Fibroblast of the aortic adventitia (primary cell): ENCODE measurements at places on chromosomes 11 and 22. TPM values are rescaled to one million over a fixed set of nuclear protein-coding genes. Genes with fewer than 3 reads are reported as not detected.
A peak's percentile ranks its signal among the peaks of the same experiment; 100 is the strongest.

DNA sequence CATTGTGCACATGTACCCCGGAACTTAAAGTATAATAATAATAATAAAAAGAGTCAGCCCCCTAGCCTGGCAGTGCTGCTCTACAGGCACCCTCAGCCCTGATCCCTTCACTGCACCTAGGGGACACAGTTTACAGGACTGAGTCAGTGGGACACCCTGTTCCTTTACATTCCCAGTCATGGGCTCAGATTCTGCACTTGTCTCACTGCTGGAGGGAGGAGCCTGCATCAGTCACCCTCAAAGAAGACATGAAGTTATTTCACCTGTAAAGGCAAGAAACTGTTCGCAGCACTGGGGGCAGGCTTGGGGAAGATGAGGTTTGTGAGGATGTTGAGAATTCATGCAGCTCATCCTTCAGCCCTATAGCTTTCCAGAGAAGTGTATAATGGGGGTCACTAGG lies 50.7 kb upstream of the VPREB1 start:
- no peak for DNase-seq

The ACRV1 gene
- not detected in 2 replicates for total RNA-seq

DNA sequence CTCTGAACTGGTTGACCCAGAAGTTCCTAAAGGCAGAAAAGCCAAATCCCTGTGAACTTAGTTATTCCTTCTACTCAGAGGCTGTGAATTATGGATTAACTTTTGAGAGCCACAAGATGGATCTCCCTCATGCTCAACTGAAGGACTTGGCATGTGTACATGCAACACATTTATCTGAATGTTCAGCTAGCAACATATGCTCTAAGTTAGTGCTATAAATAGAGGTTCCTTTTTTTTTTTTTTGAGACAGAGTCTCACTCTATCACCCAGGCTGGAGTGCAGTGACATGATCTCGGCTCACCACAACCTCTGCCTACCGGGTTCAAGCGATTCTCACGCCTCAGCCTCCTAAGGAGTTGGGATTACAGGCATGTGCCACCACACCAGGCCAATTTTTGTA lies 40.1 kb downstream of the EIF4ENIF1 start:
- no peak for DNase-seq

The GVQW3 gene
- 2.0 and 4.2 TPM in 2 replicates for total RNA-seq

The IGSF9B gene
- 1.7 and 3.2 TPM in 2 replicates for total RNA-seq

The OR52K1 gene
- total RNA-seq, result not detected in 2 replicates

GRCh38 chr11:58934945-58935513 lies 4.3 kb upstream of the GLYATL1 start:
- no peak for DNase-seq

The NUMA1 gene
- total RNA-seq, result 134 and 196 TPM in 2 replicates

DNA sequence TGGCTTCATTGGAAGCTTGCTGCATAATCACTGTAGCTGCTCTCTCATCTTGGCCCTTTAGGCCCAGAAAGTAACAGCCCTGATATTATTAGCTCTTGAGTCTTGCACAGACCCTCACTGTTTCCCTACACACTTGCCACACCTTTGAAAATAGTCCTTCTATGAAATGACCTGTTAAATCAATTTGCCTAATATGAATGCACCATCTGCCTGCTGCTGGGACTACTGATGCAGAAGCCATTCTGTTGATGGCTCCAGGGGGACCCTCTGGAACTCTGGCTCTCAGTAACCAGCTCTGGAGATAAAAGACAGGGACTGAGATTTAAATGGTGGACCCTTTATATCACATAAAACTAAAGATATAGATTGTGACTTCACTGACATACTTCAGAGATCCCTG lies 14.7 kb upstream of the AMPD3 start:
- DNase-seq, result no peak

GRCh38 chr22:37230673-37231405 lies 13.2 kb downstream of the RAC2 start:
- DNase-seq, result no peak

- DNase-seq, result no peak
Observed at GRCh38 chr11:130840679-130841078, 75.6 kb downstream of the SNX19 start.

The CCDC89 gene
- total RNA-seq, result 4.2 and 7.9 TPM in 2 replicates

DNA sequence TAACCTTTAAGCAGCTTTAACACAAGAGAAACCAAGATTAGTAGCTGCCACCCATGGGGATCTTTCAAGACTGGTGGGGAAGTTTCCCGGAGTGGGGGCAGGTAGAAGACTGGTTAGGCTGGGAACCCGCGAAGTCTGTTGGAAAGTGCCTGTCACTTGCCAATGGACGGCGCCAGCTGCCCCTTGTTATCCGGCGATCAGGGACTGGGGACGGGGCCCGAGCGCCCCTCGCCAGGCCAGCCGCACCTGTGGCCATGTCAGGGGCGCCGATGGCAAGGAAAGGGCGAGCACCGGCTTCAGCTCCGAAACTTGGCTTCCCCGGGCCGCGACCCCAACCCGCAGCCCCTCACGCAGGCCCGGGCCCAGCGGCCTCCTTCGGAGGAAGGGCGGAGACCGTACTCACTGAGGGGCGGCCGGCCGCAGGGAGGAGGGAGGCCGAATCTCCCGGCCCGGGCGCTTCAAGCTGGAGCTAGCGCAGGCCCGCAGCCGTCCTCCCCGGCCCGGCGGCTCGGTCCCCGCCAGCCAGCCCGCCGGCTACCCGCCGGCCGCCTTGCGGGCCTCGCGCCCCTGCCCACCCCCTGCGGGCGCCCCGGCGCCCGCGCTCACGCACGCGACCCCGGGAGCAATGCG lies 539 bp downstream of the EIF4ENIF1 start:
- peak; percentile 11 for DNase-seq

- DNase-seq, result no peak
Observed at GRCh38 chr11:91698845-91699244, 525.8 kb upstream of the FAT3 start.

DNA sequence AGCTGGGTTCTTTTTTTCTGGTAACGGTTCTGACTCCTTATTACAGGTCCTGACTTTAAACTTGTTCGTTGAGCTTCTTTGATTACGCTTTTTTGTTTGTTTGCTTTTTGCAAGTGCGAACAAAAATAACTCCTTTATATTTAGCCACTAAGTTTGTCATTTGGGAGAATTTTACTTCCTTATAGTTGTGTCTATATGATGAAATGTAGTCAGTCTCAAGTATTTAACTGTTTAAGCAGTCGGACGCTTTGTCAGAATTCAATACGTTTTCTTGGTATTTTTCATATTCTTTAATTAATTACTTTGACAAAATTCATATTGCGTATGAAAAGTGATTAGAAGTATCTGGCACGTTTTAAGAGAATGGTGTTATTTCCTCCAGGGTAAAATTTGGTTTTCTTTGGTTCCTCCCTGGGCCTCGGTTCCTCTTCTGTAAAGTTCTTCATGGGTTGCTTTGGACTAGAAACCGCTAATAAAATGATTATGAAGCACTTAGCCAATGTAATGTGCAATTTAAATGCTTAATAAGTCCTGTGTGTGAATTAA lies 1.3 kb downstream of the CBL start:
- DNase-seq, result no peak

- peak; percentile 88 for DNase-seq
Observed at GRCh38 chr11:70364178-70364577, 34.2 kb upstream of the CTTN start.

The TMX2 gene
- total RNA-seq, result 46.9 and 66.6 TPM in 2 replicates

DNA sequence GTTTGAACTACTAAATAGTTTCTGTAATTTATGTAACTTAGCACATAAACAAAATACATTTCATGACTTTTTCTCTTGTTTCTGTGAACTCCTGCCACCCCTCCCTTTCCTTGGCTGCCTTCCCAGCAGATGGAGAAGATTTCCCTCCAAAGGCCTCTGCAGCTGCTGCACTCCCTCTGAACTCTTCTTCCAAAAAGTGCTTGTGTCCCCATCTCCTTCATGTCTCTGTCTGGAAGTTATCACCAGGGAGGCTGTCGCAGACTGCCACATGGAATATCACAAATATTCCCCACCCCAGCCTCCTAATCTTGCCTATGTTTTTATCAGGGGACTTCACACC lies 1068.3 kb downstream of the OPCML start:
- DNase-seq, result no peak

The HSD17B12 gene
- 76.5 and 92.9 TPM in 2 replicates for total RNA-seq

DNA sequence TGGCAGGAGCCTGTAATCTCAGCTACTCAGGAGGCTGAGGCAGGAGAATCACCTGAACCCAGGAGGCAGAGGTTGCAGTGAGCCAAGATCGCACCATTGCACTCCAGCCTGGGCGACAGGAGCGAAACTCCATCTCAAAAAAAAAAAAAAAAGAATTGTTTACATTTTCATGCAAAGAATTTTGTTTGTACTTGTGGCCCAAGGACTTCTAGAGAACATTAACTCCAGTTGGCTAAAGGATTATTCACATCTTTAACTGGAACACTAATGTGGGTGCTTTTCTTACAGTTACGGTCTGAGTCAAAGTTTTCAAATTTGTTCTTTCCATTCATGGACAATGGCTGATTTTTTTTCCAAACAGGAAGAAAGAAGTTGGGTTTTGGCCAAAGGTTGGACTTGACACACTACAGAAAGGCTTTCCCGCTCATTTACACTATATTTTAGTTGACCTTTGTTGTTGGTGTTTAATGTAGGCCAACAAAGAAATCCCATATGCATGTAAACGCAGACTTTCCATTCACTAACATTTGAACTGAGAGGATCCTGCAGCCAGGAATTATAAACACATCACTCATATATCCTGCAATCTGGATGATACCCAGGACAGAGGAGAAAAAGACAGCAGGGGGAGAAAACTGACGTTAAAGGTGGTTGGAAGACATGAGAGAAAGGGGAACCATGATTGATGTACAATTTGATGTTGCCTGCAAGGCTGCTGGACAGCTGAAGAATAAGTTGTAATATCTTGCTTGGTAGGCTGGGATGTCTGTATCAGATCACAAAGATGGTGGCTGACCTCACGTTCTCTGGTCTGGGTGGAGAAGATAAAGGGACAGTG lies 13.1 kb downstream of the POU2AF1 start:
- DNase-seq, result no peak

GRCh38 chr11:118659953-118660680 lies 19.3 kb downstream of the TREH start:
- DNase-seq, result no peak

The CLDN5 gene
- total RNA-seq, result 0.27 and 1.6 TPM in 2 replicates

The OR5A1 gene
- total RNA-seq, result not detected in 2 replicates

DNA sequence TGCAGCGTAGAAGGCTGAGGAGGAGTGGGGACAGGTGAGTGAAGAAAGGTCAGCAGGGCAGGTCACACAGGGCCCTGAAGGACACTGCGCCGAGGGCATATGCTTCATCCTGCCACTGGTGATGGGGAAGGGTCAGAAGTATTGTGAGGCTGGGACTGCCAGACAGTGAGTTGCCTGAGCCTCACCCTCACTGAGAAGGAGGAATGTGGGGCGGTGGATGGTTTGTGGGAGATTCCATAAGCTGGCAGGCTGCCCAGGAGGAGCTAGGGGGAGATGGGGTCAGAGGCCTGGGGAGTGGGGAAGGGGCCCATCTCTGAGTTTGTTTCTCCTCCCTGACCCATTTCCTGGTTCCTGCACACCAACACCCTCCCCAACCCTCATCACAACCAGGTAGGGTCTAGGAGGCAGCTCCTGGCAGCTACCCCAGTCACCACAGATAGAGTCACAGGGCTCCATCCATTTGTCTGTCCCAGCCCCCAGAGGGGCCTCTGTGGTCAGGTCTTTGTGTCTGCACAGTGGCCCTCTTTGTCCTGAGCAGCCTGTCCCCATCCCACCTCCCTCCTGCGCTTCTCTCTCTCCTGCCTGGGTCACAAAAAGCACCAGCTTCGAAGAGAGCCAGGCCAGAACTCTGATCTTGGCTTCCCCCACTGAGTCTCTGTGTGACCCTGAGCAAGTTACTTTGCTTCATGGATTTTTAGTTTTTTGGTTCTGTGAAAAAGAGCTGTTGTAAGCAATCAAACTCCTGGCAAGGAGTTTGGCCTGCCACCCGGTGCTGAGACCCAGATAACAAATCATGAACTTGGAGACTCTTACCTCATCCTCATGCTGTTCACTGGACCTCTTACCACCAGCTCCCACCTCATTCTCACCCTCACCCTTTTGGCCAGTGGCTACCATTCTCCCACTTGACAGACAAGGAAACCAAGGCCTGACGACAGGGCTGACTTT lies 4.6 kb upstream of the P2RY2 start:
- no peak for DNase-seq

The MMP13 gene
- total RNA-seq, result not detected in 2 replicates

- DNase-seq, result peak; percentile 43
Observed at GRCh38 chr22:24400726-24401596, 26.4 kb upstream of the ADORA2A start.

The IRAG1 gene
- total RNA-seq, result 17.6 and 32.0 TPM in 2 replicates

The MUC5B gene
- not detected in 2 replicates for total RNA-seq

GRCh38 chr11:87423161-87423560 lies 385.4 kb downstream of the TMEM135 start:
- DNase-seq, result no peak

- no peak for DNase-seq
Observed at GRCh38 chr11:86579406-86579731, 93.0 kb downstream of the ME3 start.

- no peak for DNase-seq
Observed at GRCh38 chr11:69358398-69359020, 64.6 kb downstream of the MYEOV start.

GRCh38 chr11:67508486-67509121 lies 642 bp upstream of the CDK2AP2 start:
- DNase-seq, result peak; percentile 95

The RNH1 gene
- total RNA-seq, result 388 and 436 TPM in 2 replicates

- no peak for DNase-seq
Observed at GRCh38 chr11:44611687-44612434, 46.4 kb downstream of the CD82 start.

The MPEG1 gene
- not detected in 2 replicates for total RNA-seq

- DNase-seq, result no peak
Observed at GRCh38 chr11:17036666-17037658, 22.7 kb upstream of the PLEKHA7 start.

DNA sequence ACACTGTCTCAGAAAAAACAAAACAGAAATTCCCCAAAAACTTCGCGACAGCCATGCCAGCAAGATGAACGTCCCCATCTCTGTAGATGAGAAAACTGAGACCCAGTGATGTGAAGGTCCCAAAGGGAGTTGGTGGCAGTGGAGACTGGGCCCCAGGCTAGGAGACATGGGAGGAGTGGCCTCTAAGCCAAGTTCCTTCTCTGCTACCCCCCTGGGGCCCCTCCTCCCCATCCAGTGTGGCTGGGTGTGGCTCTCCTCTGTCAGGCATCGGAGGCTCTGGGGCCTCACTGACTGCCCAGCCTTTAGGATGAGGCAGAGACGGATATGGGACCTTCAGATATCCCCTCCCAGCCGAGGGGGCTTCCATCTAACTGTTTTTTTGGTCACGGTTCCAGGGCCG lies 9.8 kb downstream of the RELT start:
- DNase-seq, result no peak

The KCNQ1OT1 gene
- total RNA-seq, result 5.5 and 7.3 TPM in 2 replicates

DNA sequence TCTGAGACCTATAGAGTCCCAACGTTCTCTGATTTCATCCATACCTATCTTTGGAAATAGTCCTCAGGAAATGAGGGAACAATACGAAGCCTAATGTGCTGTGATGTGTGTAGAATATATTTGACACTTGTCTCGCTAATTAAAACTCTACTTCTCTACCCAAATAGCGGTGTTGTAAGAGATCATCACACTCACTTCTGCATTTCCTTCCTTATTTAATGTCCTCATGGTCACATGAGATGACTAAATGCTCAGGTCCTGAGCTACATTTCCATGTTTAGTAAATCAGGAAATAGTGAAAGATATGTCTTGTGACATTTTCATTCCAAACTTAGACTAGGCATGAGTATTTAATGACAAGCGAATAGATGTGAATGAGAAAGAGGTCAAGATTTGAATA lies 112.3 kb downstream of the MAML2 start:
- DNase-seq, result no peak

- peak; percentile 39 for DNase-seq
Observed at GRCh38 chr11:124481365-124482323, 36.1 kb upstream of the OR8B8 start.

GRCh38 chr11:15367695-15368094 lies 253.0 kb downstream of the INSC start:
- no peak for DNase-seq
